ENCODE measurements at places on chromosomes 3 and 15. TPM values are rescaled to one million over a fixed set of nuclear protein-coding genes. Genes with fewer than 3 reads are reported as not detected.
A peak's percentile ranks its signal among the peaks of the same experiment; 100 is the strongest.

- no peaks in the 10 kb centered on the region for H3K27me3 ChIP-seq
- no peak overlapping the region for H3K27ac ChIP-seq
- H3K36me3 ChIP-seq: no peaks in the 10 kb centered on the region
- DNase-seq: no peak
- H3K4me1 ChIP-seq: no peaks in the 10 kb centered on the region
Observed at GRCh38 chr3:74139648-74140047, 474.8 kb downstream of the CNTN3 start.

DNA sequence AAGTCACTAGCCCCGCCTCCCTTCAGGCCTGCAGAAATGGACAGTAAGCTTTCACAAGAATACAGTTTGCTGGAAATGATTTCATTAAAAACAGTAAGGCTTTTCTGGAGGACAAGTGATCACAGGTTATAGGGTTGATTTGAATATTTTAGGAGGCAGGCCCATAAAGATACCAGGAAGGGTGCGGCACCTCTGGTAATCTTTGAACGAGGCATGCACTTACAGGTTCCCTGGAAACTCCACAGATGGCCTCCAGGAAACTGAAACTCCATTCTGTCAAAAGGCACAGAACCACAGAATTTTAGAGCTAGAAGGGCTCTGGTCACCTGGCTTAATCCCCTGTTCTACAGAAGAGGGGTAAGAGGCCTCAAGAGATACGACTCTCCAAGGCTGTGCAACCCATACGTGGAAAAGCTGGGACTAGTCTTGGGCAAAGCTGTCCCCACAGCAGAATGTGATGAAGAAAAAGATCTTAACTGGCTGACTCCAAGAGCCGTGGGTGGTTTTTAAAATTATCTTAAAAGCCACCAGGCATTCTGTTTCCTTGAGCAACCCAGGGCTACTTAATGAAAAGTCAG is 1.2 kb downstream of the STARD5 start:
- peak overlapping the region; percentile 94 for H3K4me3 ChIP-seq
- H3K27ac ChIP-seq: peak overlapping the region; percentile 95
- H3K36me3 ChIP-seq: peaks cover 9% of the 10 kb centered on the region
- H3K4me1 ChIP-seq: peaks cover 8% of the 10 kb centered on the region

The ADCY5 gene
- 15.7 TPM for total RNA-seq

GRCh38 chr3:107142171-107142570 is 235.1 kb upstream of the CCDC54 start:
- H3K36me3 ChIP-seq: no peaks in the 10 kb centered on the region
- no peak for DNase-seq
- H3K27me3 ChIP-seq: no peaks in the 10 kb centered on the region
- H3K4me1 ChIP-seq: no peaks in the 10 kb centered on the region
- no peak overlapping the region for H3K27ac ChIP-seq

DNA sequence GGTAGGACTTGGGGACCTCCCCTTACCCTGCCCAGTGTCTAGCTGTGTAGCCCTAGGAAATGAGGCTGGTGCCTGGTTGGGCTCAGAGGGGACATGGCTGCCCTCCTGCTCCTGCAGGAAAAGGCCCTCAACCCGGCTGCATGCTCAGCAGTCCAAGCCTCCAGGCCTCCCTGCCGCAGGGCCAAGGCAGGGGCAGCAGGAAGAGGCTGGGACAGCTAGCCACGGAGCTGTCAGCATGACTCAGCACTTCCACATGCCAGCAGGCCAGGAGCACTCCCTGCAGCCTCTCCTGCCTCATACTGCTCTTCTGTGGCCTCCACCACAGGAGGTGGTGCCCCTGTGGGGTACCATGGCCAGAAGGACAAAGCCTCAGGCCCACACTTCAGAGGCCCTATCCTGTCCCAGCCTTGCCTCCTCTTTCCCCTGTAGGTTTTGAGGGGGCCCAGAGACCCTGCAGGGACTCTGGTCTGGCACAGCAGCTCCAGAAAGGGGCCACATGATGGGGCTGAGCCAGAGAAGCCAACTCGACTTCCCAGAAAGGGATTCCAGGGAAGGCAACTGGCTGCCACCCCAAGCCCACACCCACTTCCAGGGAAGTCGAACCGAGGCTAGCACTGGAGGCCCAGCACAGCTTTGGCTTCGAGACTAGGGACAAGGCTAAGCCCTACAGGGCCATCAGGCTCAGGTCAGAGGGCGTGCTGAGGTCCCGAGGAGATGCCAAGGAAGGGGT is 19.5 kb downstream of the TKT start:
- DNase-seq: peak; percentile 79
- H3K4me1 ChIP-seq: peaks cover 12% of the 10 kb centered on the region
- peak overlapping the region; percentile 48 for H3K27ac ChIP-seq
- H3K27me3 ChIP-seq: no peaks in the 10 kb centered on the region
- peaks cover 35% of the 10 kb centered on the region for H3K36me3 ChIP-seq

The IL17RB gene
- total RNA-seq: not detected

- peaks cover 8% of the 10 kb centered on the region for H3K27me3 ChIP-seq
- peak overlapping the region; percentile 70 for H3K27ac ChIP-seq
- H3K4me1 ChIP-seq: peaks cover 13% of the 10 kb centered on the region
Observed at GRCh38 chr3:38031022-38031994, 1.9 kb upstream of the PLCD1 start.

GRCh38 chr15:81111510-81112470 is 22.3 kb upstream of the CFAP161 start:
- DNase-seq: no peak
- H3K36me3 ChIP-seq: no peaks in the 10 kb centered on the region
- peaks cover 26% of the 10 kb centered on the region for H3K27me3 ChIP-seq
- H3K27ac ChIP-seq: no peak overlapping the region

DNA sequence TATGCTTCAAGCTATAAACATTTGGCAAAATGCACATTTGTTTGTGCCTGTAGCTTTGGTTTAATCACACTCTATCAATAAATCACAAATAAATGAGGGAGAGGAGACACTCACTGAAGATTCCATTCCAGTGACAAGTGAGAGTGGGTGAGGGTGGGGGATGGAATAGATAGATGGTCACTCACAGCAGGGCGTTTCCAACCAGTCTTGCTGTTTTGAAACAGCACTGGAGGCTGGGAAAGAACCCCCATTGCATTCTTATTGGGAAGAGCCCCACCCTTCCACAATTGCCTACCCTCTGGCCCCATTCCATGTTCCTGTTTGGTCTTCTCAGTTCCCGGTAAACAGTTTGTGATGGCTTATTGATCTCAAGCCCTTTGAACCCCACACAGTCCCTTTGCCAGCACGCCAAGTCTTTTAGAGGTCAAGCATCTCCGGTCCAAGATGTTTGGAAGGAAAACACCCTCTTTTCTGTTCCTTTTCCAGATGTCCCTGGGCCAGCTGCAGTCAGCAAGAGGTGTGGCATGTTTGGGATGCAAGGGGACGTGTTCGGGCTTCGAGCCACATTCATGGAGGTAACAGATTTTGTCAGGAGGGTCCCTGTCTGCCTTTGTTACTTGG is 30.7 kb downstream of the LMCD1 start:
- DNase-seq: no peak
- H3K27ac ChIP-seq: no peak overlapping the region
- H3K27me3 ChIP-seq: no peaks in the 10 kb centered on the region

GRCh38 chr3:27903446-27903845 is 181.3 kb upstream of the EOMES start:
- no peaks in the 10 kb centered on the region for H3K36me3 ChIP-seq
- no peak overlapping the region for H3K4me3 ChIP-seq
- no peaks in the 10 kb centered on the region for H3K27me3 ChIP-seq
- no peak for DNase-seq
- H3K4me1 ChIP-seq: no peaks in the 10 kb centered on the region

GRCh38 chr15:51878446-51879386 is 49.3 kb downstream of the TMOD3 start:
- H3K27me3 ChIP-seq: no peaks in the 10 kb centered on the region
- peaks cover 40% of the 10 kb centered on the region for H3K4me1 ChIP-seq
- peak overlapping the region; percentile 67 for H3K27ac ChIP-seq

DNA sequence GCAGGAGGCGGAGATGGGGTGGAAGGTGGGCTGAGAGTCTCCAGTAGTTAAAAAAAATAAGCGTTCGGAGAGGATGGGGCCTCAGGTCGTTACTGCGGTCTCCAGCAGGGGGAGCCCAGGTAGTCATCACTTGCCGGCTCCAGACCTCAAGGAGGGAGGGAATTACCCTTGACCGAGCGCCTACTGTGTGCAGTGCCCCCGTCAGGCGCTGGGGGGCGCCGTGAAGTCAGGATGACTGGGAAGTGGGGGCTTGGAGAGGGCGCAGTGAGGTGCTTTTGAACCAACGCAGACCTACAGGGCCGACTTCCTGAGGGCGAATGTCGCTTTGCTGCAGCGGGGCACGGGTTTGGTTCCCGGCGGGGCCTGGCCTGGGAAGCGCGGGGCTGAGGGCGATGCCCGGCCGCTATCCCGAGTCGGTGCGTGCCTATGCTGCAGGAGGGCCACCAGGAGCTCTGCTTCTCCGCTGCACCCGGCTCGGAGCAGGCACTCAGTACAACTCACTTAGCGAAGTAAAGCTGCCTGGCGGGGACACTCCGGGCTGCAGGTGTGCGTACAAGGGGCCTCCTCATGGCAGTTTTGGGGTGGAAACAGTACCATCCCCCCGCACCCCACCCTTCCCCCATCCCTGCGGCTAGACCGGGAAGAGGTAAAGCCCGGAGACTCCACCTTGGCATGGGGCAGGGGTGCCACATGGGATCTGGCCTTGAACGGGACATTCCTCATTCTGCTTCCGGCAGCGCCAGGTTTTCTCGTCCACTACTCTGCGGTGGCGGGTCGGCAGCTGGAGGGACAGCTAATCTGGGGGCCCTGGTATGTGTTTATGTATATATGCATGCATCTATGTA is 79.8 kb downstream of the RHCG start:
- no peak overlapping the region for H3K27ac ChIP-seq
- peaks cover 100% of the 10 kb centered on the region for H3K27me3 ChIP-seq
- H3K4me3 ChIP-seq: no peak overlapping the region
- H3K36me3 ChIP-seq: no peaks in the 10 kb centered on the region
- DNase-seq: peak; percentile 68

The TXNRD3 gene
- 4.8 TPM for total RNA-seq

DNA sequence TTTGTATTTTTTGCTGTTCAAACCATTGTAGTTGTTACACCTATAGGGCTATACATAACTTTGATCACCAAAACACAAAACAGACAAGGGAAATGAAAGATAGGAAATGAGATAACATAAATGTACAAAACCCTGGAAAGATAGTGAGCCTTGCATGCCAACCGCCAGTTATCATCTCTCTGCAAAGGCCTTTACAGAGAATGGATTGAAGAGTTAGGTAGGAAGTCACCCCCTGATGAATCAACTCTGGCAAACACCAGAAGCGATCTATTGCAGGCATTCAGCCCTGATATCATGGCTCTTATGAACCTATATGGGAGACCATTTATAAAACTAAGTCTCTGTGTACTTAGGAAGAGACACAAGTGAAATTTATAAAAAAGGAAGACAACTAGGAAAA is 588.0 kb downstream of the TUSC7 start:
- no peaks in the 10 kb centered on the region for H3K4me1 ChIP-seq
- no peak overlapping the region for H3K4me3 ChIP-seq
- DNase-seq: no peak
- no peaks in the 10 kb centered on the region for H3K27me3 ChIP-seq
- no peaks in the 10 kb centered on the region for H3K36me3 ChIP-seq

Measured in transverse colon (tissue), 4 donors.